AG04450 (cell line): ENCODE measurements at places on chromosomes 12 and 14. TPM values are rescaled to one million over a fixed set of nuclear protein-coding genes. Genes with fewer than 3 reads are reported as not detected.

- DNase-seq = no peak
Measured at GRCh38 chr14:34018564-34019244, 67.8 kb upstream of the EGLN3 start.

RND1 gene
- 0.36 and 0.42 TPM in 2 replicates for polyA plus RNA-seq

GRCh38 chr12:108304633-108305032, 34.5 kb downstream of the CMKLR1 start:
- DNase-seq = no peak

DNA sequence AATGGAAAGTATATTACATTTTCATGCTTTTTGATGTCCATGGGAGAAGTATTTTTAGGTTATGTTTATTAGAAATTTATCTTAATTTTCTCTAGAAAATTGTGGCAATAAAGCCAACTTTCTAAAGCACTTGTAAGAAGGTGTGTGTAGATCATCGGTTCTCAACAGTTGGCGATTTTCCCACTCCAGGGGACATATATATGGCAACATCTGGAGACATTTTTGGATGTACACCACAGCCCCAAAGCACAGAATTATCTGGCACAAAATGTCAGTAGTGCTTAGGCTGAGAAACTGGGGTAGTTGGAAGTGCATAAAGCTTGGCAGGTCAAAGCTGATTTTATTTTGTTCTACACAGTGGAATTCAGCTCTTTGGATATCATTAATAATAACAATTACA, 86.9 kb downstream of the FLRT2 start:
- no peak for DNase-seq

GRCh38 chr12:123058481-123058880, 78.0 kb downstream of the ARL6IP4 start:
- no peak for DNase-seq

PRPF39 gene
- polyA plus RNA-seq = 33.0 and 48.6 TPM in 2 replicates

GRCh38 chr12:120703311-120703942, 6.8 kb upstream of the UNC119B start:
- no peak for DNase-seq

TBC1D30 gene
- polyA plus RNA-seq = 0.40 and 0.57 TPM in 2 replicates

DNA sequence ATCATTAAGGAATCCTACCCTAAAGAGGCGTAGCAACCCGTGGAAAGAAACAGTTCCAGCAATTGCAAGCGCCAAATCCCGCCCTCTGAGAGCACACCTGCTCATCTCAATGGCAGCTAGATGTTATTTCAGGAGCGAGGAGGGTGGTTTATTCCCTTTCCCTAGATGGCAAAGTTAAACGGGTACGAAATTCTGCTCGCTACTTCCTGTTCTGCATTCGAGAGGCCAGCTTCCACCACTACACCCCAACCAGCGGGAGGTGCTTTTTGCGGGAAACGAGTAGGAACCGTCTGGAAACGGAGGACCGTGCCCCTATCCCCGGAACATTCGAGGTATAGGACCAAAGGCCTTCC, 536 bp downstream of the VPS29 start:
- no peak for DNase-seq

GRCh38 chr14:22837114-22837749, 847 bp downstream of the MMP14 start:
- DNase-seq = no peak

- no peak for DNase-seq
Measured at GRCh38 chr12:71503579-71504391, 64.2 kb downstream of the LGR5 start.

HOXC9 gene
- polyA plus RNA-seq = not detected in 2 replicates

DNA sequence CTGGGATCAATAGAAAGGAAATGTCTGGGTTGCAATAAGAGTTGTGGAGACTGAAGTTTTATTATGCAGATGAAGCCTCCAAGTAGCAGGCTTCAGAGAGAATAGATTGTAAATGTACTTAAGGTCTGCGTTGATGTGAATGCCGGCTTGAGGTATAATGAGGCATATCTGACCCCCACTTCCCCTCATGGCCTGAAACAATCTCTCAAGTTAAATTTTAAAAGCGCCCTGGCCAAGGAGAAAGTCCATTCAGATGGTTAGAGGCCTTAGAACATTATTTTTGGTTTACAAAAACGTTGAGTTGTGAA, 28.3 kb upstream of the HIGD1C start:
- DNase-seq = no peak

- DNase-seq = no peak
Measured at GRCh38 chr14:68553311-68553710, 239.6 kb downstream of the ZFP36L1 start.

DNA sequence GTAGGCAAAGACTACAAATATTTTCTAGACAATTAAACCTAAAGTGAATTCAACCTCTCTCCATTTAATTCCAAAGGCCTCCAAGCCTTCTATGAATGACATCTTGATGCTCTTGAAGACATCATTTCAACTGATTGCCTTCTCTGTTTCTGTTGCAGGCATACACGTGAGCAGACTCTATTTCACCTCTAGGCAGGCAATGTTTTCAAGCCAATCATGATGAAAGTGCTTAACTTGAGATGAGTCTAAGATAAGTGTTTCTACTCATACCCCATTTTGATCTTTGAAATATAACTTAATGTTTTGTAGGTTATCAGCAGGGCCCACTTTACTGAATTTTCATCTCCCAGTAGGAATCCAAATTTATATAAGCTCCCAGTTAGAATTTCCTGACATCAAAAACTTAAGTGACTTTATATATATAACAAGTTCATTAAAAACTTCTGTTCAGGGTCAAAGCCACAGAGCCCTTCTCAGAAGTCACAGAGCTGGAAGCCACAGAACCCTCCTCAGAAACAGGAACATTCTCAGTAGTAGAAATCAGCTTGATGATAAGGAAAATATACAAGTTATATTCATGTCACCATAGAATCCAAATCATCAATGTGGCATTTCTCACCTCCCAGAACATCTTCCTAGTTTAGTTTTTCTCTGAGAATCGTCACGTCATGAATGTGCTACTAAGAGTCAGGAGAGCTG, 108.5 kb downstream of the PHLDA1 start:
- DNase-seq = no peak

- peak; percentile 23 for DNase-seq
Measured at GRCh38 chr12:111313833-111314259, 55.0 kb downstream of the PHETA1 start.

GRCh38 chr14:54226103-54226502, 170.7 kb upstream of the CDKN3 start:
- no peak for DNase-seq

GALNT8 gene
- not detected in 2 replicates for polyA plus RNA-seq

DNA sequence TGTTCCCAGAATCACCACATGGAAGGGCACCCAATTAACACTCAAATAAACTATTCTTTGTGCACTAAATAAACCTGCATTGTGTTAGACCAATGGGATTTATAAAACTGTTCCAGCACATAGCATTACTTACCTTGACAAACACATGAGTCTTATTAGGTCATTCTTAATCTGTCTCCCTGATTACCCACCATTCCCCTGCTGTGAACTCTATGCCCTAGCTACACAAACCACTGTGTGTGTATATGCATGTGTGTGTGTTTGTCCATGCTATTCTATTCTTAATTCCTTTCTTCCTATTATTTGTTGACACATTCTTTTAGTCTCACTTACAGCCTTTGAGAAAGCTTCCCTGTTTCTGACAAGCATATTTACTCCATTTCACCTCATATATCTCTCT, 303.6 kb upstream of the GARIN6 start:
- no peak for DNase-seq

DNA sequence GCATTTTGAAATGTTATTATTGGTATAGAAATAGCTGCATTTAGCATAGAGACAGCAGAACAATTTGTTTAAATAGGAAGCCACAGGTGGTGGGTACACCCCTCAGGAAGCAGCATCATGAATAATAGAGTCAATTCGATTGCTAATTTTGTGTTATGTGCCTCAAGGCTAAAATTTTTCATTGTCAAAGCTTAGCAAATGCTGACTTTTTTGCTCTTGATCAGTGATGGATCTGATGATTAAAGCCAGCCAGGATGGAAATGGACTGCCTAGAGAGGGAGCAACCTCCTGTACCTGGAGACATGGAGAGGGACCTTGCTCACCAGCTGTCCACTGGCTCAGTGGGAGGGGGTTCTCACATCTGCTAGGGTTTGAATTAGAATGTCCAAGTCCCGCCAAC, 4.5 kb upstream of the KRT8 start:
- no peak for DNase-seq

GRCh38 chr12:49703647-49704137, 3.5 kb downstream of the FMNL3 start:
- DNase-seq = peak; percentile 50

DNA sequence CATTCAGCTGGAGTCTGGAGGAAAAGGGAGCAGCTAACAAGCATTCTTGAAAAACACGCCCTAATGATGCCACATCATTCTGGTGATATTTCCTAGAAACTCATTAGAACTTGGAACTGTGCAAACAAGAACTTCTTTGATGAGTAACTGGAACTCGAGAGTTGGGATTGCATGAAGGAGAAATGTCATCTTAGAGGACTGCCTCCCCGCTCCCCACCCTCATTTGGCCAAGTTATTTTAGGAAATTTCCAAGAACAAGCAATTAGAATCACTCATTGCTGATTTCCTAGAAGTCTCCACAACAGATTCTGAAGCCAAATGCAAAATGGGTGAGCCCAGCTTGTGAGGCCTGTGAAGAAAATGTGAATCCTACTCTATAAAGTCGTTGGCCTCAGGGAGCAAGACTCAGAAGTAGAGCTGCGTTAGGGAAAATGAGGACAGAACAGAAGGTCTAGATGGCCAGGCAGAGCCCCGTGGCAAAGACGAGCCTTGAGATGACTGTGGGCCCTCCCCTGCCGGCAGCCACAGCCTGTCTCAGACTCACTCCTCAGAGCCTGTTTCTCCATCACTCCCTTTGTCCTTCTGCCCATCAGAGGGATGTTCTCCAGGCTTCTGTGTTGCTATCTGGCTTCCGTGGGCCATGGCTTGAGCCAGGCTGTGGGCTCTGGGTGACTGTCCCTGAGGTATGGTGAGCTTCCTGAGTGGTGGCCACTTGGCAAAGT, 38.4 kb downstream of the RTL1 start:
- DNase-seq = no peak

GRCh38 chr12:47311568-47311967, 231.8 kb upstream of the AMIGO2 start:
- DNase-seq = no peak

DNA sequence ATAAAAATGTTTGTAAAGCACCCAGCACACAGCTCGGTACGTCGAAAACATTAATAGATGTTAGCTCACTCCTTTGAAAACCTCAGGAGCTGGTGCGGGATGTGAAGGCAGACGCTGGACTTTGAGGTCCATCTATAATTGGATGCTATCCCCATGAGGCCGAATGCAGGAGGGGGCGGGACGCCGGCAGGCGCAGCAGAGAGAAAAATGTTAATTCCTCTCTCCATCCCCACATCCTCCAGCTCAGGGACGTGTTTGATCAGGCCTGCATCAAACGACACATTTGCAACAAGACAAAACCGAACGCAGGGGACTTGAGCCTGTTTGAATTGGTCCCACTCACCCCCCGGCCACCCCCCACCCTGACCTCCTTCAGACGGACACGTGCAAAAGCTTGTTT, 231.0 kb downstream of the RBM19 start:
- DNase-seq = no peak

DNA sequence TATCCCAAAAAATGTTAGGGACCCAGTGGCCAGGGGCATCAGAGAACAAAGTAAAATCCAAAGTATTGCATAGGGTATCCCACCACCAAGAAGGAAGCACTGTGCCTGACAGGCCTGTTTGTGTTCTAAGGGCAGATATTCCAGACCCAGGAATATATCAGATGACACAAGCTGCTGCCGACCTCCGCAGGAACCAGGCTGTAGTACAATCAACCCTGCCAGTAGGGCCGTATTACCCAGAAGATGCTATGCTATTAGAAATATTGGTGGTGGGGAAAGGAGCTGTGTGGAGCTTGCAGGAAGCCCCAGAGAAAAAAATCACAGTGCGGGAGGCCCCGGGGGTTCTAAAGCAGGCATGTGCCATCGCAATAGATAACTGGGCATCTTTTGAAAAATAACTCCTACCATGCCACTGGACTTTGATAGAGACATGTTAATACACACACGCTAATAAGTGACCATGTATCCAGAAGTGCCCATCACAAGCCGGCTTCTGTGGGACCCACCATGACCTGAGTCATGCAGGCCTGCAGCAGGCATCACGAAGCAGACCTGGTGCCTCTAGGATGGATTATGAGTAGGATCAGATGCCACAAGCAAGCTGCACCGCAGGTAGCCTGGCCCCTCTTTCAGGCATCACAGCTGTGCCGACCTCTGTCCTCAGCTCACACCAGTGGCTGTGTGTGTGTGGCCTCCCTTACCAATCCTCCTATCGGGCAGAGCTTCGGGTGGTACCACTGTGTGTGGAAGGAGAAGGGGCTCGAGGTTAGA, 242.7 kb downstream of the BCL11B start:
- DNase-seq = no peak

SLC38A2 gene
- polyA plus RNA-seq = 520 and 749 TPM in 2 replicates

GRCh38 chr14:20989787-20990600, at the start of gene METTL17:
TSS of gene METTL17 (plus strand) at chr14:20989980. CDS start at chr14:20990003, 23 bp downstream.
- peak; percentile 96 for DNase-seq

PELI2 gene
- 25.7 and 27.2 TPM in 2 replicates for polyA plus RNA-seq

GRCh38 chr12:57240926-57241401, 10.0 kb downstream of the STAC3 start:
- DNase-seq = no peak

- DNase-seq = no peak
Measured at GRCh38 chr12:11697131-11697530, 47.7 kb downstream of the ETV6 start.

KRT5 gene
- 0.31 TPM in 1 of 2 replicates, not detected in the other for polyA plus RNA-seq

- no peak for DNase-seq
Measured at GRCh38 chr14:99955826-99956455, 109.3 kb upstream of the EVL start.

ZFHX2 gene
- 0.09 and 0.14 TPM in 2 replicates for polyA plus RNA-seq

DNA sequence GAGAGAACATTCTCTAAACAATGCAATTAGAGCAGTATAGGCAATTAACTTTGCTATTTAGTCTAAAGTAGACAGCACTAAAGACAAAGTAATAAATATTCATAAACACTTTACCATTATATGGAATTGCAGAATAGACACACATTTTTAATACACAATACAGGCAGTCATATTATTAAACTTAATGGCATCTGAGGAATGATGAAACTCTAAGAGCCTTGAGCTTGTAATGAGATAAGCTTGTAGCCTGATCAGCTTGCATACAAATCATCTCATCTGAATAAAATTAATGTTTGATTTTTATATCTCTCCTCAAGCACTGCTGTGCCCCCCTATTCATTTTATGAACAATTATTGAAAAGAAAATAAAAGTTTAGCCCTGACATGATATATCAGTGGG, 107.6 kb downstream of the MGAT4C start:
- no peak for DNase-seq

GRCh38 chr12:93060666-93061472, 131.8 kb upstream of the EEA1 start:
- DNase-seq = peak; percentile 34

LRP1-AS gene
- not detected in 2 replicates for polyA plus RNA-seq

GRCh38 chr12:30457621-30458289, 237.9 kb downstream of the IPO8 start:
- DNase-seq = peak; percentile 26

- DNase-seq = no peak
Measured at GRCh38 chr14:55116246-55117030, 12.6 kb upstream of the LGALS3 start.

IL31 gene
- not detected in 2 replicates for polyA plus RNA-seq

GRCh38 chr12:15829949-15830348, 40.8 kb upstream of the EPS8 start:
- no peak for DNase-seq
